CD14-positive monocyte (primary cell): ENCODE measurements at places on chromosomes 11 and 22. TPM values are rescaled to one million over a fixed set of nuclear protein-coding genes. Genes with fewer than 3 reads are reported as not detected.

Gene SYCE3
- polyA plus RNA-seq: not detected

Gene MYOD1
- not detected in 2 replicates for polyA plus RNA-seq

Gene GLYAT
- polyA plus RNA-seq: not detected in 2 replicates

Gene TH
- polyA plus RNA-seq: not detected

Gene MPPED2
- polyA plus RNA-seq: 0.15 and 0.29 TPM in 2 replicates

Gene RCOR2
- not detected for polyA plus RNA-seq

Gene KCNA4
- not detected in 2 replicates for polyA plus RNA-seq

Gene BDNF
- not detected in 2 replicates for polyA plus RNA-seq

Gene MGAT3
- polyA plus RNA-seq: 0.03 TPM in 1 of 2 replicates, not detected in the other

Gene CXCR5
- polyA plus RNA-seq: 0.09 TPM

Gene ADM2
- polyA plus RNA-seq: not detected

Gene VSIG10L2
- not detected in 2 replicates for polyA plus RNA-seq

Gene SMTNL1
- not detected for polyA plus RNA-seq

Gene C22orf31
- not detected in 2 replicates for polyA plus RNA-seq

Gene USH1C
- polyA plus RNA-seq: not detected

Gene GGT1
- 16.0 TPM for polyA plus RNA-seq

Gene NEFH
- 0.86 and 1.2 TPM in 2 replicates for polyA plus RNA-seq

Gene CEP126
- 0.20 and 0.52 TPM in 2 replicates for polyA plus RNA-seq

Gene HORMAD2
- not detected for polyA plus RNA-seq

Gene OR4A5
- not detected for polyA plus RNA-seq

Gene FADS2
- polyA plus RNA-seq: 19.9 TPM

Gene XKR3
- polyA plus RNA-seq: 0.07 TPM in 1 of 2 replicates, not detected in the other
